ENCODE measurements at places on chromosomes 2 and 18.

DNA sequence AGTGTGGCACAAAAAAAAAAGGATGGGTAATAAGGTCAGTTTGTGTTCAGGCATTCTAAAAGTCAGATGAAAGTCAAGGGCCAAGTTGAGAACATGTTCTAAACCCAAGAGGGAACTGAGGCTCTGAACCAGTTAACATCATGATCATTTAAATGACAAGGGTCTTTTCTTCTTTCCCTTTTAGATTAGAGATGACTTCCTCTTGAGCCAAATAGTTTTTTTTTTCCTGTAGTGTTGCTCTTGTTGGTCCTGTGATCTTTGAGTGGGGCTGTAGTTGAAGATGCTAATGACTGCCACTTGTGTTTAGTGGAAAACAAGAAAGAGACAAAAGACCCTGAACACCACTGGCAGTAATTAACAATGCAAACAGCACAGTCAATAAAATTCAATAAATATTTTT, 482.7 kb upstream of the SYT4 start:
- no peak for DNase-seq

DNA sequence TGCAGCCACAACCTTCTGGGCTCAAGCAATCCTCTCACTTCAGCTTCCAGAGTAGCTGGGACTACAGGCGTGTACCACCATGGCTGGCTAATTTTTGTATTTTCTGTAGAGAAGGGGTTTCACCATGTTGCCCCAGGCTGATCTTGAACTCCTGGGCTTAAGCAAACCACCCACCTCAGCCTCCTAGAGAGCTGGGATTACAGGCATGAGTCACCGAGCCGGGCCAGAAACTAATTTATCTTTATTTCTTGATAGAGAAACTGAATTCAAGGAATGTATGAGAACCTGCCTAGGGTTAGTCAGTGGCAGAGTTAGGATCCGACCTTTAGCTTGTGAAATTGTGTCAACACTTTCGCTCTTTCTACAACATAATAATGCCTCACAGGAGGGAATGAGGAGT, 19.3 kb upstream of the ITGAV start:
- DNase-seq: no peak

DNA sequence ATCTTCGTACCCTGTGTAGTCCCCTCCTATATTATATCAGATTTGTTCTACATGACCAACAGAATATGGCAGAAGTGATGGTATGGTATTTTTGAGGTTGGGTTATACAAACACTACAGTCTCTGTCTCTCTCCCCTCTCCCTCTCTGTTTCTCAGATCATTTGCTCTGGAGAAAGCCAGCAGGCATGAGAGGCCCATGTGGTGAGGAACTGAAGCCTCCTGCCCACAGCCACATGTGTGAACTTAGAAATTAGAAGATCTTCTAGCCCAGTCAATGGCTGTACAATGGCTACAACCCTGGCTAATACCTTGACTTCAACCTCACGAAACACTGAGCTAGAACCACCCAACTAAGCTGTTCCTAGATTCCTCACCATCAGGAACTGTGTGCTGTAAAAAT, 250.6 kb downstream of the SMAD2 start:
- DNase-seq: no peak

GRCh38 chr2:72892506-72893173, 5.4 kb downstream of the SPR start:
- peak; percentile 37 for DNase-seq

DNA sequence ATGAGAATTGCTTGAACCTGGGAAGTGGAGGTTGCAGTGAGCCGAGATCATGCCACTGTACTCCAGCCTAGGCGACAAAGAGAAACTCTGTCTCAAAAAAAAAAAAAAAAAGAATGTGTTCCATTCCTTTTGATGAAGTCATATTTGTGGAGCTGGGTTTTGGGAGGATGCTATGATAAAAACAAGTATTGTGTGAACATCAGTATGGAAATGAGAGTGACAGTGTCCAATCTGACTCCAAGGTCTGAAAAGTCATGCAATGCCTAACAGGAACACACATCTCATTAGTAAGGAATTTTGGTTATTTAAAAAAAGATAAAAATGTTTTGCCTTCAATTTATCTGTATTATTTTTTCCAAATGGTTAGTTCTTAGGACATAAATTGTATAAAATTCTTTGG, 11.8 kb downstream of the GCFC2 start:
- DNase-seq: no peak

DNA sequence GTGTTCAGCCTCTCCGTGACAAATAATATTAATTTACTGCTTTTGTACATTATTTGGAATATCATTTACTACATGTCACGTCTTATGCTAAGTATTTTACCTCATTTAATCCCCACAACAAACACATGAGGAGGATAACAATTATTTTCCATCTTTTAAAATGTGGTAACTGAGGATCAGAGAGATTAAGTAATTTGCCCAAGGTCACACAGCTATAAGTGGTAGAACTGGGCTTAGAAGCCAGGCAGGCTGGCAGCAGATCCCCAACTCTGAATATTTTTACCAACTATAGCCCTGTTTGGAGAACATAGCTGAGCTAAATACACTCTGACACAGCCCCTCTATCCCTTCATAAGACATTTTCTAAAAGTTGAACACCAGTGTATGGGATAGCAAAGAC, 24.1 kb downstream of the AP1S3 start:
- DNase-seq: no peak

DNA sequence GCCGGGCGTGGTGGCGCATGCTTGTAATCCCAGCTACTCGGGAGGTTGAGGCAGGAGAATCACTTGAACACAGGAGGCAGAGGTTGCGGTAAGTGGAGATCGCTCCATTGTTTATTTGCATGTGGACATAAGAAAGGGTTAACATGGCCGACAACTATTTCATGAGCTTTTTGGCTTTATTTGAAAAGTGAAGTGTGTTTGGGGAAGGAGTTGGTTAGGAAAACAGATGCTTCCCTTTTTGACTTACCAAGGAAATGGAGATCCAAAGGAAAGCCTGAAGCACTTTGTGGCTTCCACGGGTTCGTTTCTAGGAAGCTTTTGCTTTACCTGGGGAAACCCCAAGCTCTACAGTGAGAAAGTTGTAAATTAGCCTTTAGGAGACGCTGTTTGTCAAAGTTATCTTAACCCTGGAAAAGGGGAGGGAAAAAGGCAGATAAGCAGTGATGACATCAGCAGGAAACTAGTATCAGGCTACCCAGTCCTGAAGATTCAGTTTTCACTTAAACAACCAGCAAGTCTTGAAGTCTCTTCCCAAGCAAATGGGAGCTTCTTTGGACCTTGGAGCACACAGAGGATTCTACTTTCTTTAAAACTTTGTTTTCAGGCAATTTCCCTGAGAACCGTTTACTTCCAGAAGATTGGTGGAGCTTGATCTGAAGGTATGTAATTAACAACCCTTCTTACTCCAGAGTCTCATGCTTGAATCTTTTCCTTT, at the start of gene CASP10:
TSS of gene CASP10 (plus strand) at position 492 of the 715 bp plus-strand sequence. CDS start 2,637 bp downstream, outside the sequence.
- no peak for DNase-seq

DNA sequence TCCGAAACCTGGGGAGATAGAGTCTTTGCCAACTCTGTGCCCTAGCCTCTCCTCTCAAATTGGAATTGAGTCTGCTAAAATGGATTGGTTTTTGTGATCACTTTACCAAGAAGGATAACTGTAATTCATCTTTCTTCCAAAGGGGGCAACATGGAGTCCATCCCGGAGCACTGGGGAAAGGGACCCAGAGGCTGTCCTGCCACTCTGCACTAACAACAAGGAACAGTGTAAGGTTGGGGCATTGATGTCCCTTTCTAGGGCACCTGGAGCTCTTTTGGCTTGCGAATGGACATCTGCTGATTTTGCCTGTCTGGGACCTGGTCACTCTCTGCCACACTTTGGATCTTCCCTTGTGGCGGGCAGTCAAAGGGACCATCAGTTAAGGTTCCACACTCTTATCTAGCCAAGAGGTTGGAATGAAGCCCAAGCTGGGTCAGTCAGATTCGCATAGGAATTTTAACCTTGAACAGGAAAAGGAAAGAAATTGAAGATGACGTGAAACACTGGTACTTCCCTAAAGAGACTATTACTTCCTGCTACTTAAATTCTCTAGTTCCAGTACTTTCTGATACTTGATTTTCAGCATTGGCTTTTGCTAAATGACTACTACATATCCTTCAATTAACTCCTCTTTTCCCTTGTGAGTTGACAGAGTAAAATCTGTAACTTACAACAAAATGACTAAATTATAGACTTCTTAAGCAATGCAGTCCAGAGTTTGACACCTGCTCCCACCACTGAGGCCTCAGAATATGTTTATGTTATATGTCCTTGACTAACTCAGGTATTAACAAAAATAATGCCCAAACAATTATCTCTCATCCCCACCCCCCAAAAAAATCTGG, 64.7 kb upstream of the KLF7 start:
- no peak for DNase-seq

- no peak for DNase-seq
Measured at GRCh38 chr2:60498127-60498815, 55.2 kb downstream of the BCL11A start.

GRCh38 chr18:58534535-58535301, 94.2 kb downstream of the ALPK2 start:
- DNase-seq: no peak

- no peak for DNase-seq
Measured at GRCh38 chr2:25445464-25445863, 103.7 kb upstream of the DNMT3A start.

GRCh38 chr2:171407030-171407675, 26.6 kb downstream of the METTL8 start:
- no peak for DNase-seq

DNA sequence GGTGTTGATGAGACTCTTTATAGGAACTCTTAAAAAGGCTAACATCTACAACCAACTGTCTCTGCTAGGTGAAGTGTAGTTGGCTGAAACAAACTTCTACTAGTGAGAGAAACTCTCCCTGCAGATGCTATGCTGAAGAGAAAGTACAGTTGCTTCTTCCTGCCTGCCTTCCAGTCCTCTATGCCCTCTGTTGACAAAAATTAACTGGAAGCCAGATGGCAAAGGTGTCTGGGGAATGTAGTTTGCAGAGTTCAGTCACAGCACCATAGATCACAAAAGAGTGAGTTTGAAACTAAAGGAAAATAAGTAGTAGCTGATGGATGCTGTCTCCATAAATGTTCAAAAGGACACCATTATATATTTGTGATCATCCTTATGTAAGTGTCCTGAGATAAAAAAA, 958.8 kb upstream of the NRXN1 start:
- DNase-seq: no peak

DNA sequence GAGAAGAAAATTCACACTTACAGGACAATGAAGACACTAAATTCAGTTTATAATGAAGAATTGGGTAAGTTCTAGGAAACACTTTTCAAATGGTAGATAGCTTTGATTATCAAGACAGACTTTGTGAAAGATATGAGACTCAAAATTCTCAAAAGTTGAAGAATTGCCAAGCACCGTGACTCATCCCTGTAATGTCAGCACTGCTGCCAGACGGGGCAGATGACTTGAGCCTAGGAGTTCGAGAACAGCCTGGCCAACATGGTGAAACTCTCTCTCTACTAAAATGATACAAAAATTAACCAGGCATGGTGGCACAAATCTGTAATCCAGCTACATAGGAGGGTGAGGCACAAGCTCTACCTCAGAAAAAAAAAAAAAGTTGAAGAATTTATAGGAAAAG, 1820.1 kb upstream of the LRRTM1 start:
- no peak for DNase-seq

DNA sequence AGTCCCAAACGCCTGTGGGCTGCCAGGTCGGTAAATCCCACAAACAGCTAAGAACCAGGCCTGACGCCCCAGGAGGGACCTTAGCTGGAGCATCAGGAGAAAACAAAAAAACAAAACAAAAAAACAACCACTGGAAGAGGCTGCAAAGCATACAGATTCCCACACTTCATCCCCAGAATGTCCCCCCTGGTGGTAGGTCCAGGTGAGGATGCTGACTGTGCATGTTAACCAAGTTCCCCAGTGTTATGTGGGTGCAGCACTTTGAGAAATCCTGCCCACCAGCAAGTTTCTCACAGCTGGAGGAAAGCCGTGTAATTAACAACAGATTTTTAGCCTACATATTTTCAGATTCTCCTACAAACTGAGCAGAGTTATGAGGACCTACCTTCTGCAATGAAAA, 15.1 kb downstream of the ST3GAL5 start:
- no peak for DNase-seq

DNA sequence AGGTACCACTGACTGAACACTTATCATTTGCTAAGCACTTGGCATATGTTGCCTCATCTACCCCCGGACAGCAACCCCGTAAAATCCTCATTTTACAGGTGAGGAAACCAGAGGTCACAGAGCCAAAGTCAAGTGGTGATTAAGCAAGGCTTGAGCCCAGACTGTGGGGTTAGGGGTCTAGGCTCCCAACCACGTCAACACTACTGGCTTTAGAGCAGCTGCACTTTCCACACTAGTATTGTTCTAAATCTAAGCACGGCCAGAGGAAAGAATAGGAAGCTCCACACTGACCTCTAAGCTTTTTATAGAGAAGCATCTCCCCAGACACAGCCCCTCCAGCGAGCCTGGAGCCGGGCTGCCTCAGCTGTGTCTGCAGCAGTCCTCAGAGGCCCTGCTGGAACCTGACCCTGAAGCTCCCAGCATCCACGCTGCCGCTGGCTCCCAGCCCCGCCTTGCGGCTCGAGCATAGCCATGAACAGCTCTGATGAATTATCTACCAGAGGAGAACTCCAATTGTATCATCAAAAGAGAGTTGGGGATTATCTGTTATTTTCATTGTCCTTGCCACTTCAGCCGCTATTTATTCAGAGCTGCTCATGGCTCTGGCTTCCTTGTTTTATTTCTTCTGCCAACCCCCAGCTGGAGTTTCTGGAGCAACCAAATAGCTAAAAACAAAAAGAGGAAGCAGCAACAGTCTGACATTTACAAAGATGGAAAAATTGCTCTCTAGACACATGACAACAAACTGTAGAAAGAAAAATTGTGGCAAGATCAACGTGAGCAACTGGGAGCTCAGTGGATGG, 62.2 kb upstream of the RTN4 start:
- DNase-seq: no peak

GRCh38 chr18:41887100-41887499, 67.9 kb upstream of the PIK3C3 start:
- DNase-seq: no peak

GRCh38 chr2:148887350-148888002, 12.4 kb downstream of the KIF5C start:
- no peak for DNase-seq

DNA sequence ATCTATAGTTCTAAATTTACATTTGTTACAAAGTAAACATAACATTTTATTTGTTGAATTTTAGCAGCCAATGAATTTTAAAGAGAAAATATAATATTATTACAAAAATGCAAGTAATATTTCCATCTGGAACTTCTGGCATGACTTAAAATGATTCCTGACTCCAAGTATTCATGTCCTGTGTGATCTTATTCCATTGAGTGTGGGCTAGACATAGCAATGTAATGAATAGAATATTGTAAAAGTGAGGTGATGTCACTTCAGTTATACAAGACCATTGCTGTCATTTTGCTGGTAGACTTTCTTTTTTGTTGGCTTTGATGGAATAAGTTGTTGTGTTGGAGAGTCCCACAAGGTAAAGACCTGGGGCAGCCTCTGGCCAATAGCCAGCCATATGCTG, 912.2 kb upstream of the PIK3C3 start:
- DNase-seq: no peak

DNA sequence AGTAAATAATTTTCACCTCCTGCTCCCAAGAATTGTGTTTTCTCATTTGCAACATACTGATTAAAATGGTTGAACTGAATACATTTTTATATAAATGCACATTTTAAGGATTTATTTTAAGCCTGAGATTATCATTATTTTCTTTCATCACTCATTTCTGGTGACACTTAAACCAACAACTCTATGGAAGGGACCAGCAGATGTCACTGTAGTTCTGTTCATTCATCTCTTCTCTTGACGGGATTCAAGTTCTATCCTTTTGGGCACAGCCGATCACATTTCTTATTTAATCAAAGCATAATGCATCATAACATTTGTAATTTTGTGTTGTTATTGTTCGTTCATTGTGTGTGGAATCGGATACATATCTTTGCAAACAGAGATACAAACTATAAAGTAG, 417.9 kb downstream of the HRH4 start:
- no peak for DNase-seq

Data from activated T-helper 9 cell treated with anti-CD3 and anti-CD28 coated beads, Interleukin-2, amount 50 U/mL, for 16 hours (primary cell).